ENCODE measurements at places on chromosomes 16 and 17. TPM values are rescaled to one million over a fixed set of nuclear protein-coding genes. Genes with fewer than 3 reads are reported as not detected.

DNA sequence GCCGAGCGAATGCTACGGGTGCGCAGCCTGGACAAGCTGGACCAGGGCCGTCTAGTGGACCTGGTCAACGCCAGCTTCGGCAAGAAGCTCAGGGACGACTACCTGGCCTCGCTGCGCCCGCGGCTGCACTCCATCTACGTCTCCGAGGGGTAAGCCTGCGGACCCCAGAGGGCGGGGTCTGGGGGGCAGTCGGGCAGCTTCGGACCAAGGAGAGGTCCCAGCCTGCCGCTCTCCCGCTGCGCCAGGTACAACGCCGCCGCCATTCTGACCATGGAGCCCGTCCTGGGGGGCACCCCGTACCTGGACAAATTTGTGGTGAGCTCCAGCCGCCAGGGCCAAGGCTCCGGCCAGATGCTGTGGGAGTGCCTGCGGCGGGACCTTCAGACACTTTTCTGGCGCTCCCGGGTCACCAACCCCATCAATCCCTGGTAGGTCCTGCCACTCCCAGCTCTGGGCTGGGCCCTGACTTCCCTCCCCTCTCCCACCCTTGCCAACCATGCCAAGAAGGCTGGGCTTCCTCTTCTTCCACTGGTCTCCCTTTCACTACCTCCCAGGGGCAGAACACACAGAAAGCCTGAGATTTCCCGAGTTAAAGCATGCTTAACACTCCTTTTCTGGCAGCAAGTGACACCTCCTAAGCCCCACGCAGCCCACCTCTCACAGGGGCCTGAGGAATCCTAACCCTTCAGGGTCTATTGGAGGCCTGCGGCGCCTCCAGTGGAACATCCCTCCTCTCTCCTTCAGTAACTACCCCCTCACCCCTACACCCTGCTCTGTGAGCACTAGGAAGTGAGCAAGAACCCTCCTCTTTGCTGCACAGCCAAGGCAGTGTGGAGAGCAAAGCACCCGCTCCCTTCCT, 3.2 kb downstream of the NAGS start:
- no peak for DNase-seq

- no peak for DNase-seq
These were observed 1.6 kb downstream of the FAM117A start for GRCh38 chr17:49762151-49762941.

DNA sequence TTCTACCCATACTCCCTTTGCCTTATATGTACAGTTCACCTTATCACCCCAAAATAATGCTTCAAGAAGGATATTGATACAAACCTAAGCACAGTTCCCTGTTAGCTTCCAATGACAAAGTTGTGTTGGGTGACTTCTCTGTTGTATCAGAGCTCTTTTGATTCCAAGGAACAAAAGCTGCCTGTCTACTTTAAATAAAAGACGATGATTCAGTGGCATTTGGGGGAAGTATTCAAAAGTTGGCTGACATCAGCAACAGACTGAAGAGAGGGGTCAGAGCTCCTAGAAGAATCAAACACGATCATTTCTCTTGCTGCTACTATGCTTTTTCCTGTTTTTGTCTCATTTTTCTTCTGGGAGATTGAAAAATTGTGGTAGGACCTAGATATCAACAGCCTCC, 69.4 kb upstream of the CA10 start:
- DNase-seq = no peak

Gene APPBP2
- polyA plus RNA-seq = 5.5 TPM

Gene KRTAP9-8
- not detected for polyA plus RNA-seq

Gene ZFP3
- polyA plus RNA-seq = 1.8 TPM

DNA sequence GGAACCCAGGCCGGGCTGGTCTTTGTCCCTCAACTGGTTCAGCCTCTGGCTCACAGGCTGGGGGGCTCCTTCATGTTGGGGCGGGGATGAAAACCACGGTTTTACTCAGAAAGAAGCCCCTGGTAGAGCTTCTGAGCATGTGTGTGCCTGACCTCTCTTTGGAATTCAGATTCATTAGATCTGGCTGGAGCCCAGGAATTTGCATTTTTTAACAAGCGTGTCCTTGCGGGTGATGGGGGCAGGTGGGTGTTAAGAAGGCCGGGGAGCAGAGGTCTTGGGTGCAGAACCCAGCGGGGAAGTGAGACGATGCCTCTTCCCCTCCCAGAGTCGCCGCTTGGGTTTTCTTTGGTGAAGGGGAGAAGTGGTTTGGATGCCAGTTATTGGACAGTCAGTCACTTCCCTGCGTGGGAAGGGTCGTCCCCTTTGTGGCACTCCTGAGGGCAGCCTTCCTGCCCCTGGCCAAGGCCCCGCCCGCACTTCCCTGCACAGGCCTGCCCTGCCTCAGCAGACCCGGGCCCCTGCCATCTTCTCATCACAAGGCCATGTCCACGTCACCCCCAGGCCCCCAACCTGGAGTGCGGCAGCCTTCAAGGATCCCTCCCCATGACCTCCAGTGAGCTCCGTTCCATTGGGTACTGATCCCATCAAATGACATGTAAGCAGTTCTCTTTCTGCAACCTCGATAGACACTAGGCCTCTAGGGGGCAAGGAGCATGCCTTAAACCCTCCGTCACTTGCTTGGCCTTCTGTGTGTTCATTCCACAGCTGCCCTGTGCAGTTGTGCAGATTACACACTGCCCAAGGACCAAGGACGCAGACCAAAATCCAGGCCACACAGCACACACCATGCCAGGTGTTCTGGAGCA, 177.7 kb upstream of the CIBAR2 start:
- DNase-seq = no peak

GRCh38 chr17:29661213-29661612, 38.5 kb upstream of the CORO6 start:
- DNase-seq = no peak

- no peak for DNase-seq
These were observed 85.6 kb upstream of the RPRML start for GRCh38 chr17:47064684-47065083.

GRCh38 chr16:57775661-57776469, 26.4 kb downstream of the KIFC3 start:
- no peak for DNase-seq

GRCh38 chr17:45307290-45308015, 9.4 kb downstream of the MAP3K14 start:
- no peak for DNase-seq

- no peak for DNase-seq
These were observed 70.4 kb downstream of the ZDHHC7 start for GRCh38 chr16:84940670-84941551.

- DNase-seq = no peak
These were observed 72.6 kb downstream of the MGAT5B start for GRCh38 chr17:76940738-76941350.

- DNase-seq = no peak
These were observed 82.4 kb downstream of the DNAH17 start for GRCh38 chr17:78494696-78495330.

Gene STH
- not detected for polyA plus RNA-seq

GRCh38 chr17:47230864-47231263, 21.7 kb downstream of the MYL4 start:
- DNase-seq = no peak

Gene CD7
- polyA plus RNA-seq = 1.1 TPM

Gene TERB1
- polyA plus RNA-seq = not detected

DNA sequence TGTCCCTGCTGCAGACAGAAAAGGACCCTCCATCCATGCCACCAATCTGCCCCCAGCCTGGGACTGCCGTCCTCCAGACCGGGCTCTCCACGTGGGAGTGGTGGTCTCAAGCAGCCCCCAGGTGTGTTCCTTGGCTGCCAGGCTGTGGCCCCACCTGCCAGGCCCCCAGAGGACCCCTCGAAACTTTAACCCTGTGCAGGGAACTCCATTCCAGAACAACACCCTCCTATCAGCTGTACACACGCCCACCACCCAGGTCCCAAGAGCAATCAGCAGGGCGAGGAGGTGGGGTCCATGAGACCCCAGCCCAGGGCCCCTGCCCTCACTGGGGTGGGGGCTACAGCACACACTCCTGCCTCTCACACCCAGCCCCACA, 1.4 kb downstream of the PYCR1 start:
- DNase-seq = no peak

- DNase-seq = no peak
These were observed at the start of gene MEFV for GRCh38 chr16:3256146-3256865. TSS of gene MEFV (minus strand) at chr16:3256633. CDS start at chr16:3256587, 46 bp downstream.

- DNase-seq = no peak
These were observed 6.1 kb upstream of the GAA start for GRCh38 chr17:80095038-80095843.

DNA sequence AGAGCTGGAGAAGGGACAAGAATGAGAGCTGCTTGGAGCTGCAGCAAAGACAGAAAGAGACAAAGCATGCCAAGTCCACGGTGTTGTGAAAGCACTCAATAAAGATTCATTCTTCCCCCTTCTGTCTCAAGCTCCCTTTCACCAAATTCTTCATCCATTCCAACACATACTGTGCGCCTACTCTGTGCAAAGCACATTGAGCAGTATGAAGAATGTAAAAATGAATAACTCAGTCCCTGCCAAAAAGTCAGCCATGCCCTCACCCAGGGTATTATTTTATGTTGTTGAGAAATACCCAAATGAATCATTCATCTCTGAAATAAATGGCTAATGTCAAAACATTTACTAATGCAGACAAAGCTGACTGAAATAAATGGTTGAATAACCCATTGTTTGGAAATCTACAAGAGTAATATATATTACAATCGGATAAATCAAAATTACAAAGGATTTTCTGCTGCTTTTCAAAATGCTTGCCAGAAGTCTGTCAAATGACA, 282.9 kb upstream of the IRX5 start:
- DNase-seq = no peak

DNA sequence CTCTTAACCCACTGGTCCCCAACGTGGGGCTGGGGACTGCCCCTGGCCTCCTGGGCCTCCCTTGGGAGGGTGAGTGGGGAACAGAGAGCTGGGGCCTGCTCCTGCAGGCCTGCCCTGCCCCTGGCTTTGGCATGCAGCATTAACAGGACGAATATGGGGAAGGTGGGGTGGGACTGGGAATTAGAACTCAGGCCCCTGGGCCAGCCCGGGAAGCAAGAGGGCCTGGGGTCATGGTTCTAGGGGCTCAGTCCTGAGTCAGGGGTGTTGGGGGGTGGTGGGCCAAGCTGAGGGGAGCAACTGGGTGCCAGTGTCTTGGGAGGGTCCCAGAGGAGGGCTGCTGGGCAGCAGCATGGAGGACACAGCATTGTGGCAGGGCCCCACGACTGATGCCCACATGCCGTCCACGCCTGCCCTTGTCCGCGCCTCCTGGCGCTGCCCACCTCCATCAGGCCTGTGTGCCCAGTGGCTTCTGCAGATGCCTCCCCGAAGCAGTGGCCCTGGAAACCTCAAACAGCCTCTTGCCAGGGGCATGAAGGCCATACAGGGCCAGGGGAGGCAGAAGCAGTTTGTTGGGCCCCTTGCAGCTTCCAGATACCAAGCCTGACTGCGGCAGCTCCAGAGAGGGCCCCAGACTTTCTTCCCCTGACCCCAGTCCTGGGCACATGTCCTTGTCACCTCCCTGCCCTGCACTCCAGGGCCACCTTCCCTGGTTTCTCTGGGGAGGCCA, 4.8 kb downstream of the MAP2K3 start:
- no peak for DNase-seq

DNA sequence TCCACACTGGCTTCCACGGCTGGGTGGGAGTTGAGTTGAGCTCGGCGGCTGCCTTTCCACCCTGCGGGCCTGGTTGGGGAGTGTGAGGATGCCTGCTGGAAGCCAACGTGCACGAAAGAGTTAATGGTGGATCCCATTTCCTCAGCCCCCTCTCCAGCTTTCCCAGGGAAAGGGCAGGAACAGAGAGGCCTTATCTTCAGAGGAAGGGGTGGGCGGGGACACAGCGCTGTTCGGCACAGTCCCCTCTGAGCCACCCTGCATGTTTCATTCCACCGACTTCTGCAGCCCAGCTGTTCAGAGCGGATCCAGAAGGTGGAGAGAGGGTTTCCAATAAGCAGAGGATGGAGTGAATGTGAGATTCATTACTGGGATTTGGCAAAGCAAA, 295.3 kb downstream of the SEC14L1 start:
- peak; percentile 77 for DNase-seq

DNA sequence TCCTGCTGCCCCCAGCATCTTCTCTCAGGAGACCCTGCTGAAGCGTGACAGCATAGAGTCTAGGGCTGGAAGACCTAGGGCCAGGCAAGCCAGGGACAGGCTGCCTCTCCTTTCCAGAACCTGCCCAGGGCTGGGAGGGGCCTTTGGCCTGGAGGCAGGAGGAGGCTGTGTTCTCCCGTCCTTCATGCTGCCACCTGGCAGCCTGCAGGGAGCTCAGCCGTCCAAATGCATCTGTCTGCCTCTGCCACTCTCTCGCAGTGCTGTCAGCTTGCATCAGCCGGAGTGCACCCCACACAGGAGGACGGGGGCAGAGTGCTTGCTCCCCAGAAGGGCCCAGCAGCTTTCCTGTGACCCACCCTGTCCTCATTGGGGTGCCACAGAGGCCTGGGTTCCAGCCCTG, 31.3 kb downstream of the ARHGAP23 start:
- no peak for DNase-seq

Gene TMEM114
- not detected for polyA plus RNA-seq

Gene EVPLL
- polyA plus RNA-seq = 0.47 TPM
